Naive thymus-derived CD4-positive, alpha-beta T cell (primary cell): ENCODE measurements at places on chromosomes 12 and 14.

GRCh38 chr14:87813686-87814085 is 179.3 kb downstream of the GALC start:
- DNase-seq: no peak

- no peak for DNase-seq
These were observed 64.8 kb downstream of the DAD1 start for GRCh38 chr14:22524115-22524783.

GRCh38 chr14:50790589-50790988 is 40.4 kb downstream of the NIN start:
- DNase-seq: no peak

- DNase-seq: peak; percentile 10
These were observed 623 bp upstream of the C14orf132 start for GRCh38 chr14:96038558-96038919.

GRCh38 chr12:132953163-132953425 is 3.0 kb downstream of the ZNF605 start:
- no peak for DNase-seq

GRCh38 chr12:62190689-62191490 is 69.3 kb upstream of the USP15 start:
- DNase-seq: no peak

DNA sequence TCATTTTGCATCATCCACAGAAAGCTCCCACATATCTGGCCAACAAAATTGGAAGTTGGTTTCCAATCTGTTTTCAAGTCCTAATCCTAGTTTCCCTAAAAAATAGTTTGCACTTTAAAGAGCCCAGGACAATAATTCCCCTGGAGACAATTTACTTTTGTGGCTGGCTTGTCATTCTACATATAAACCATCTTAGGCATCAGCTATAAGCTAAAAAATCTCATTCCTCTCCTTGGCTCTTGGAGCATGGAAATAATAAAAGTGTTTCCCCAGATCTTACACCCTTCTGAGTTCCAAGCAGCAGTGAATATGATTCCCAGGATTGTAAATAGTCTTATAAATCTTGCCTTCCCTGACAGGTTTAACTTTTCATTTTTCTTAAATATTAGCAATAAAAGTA is 89.1 kb upstream of the NUDT4 start:
- no peak for DNase-seq

- no peak for DNase-seq
These were observed 151.8 kb upstream of the NTF3 start for GRCh38 chr12:5280086-5280485.

- DNase-seq: no peak
These were observed 87.2 kb upstream of the FGD4 start for GRCh38 chr12:32312049-32312670.

DNA sequence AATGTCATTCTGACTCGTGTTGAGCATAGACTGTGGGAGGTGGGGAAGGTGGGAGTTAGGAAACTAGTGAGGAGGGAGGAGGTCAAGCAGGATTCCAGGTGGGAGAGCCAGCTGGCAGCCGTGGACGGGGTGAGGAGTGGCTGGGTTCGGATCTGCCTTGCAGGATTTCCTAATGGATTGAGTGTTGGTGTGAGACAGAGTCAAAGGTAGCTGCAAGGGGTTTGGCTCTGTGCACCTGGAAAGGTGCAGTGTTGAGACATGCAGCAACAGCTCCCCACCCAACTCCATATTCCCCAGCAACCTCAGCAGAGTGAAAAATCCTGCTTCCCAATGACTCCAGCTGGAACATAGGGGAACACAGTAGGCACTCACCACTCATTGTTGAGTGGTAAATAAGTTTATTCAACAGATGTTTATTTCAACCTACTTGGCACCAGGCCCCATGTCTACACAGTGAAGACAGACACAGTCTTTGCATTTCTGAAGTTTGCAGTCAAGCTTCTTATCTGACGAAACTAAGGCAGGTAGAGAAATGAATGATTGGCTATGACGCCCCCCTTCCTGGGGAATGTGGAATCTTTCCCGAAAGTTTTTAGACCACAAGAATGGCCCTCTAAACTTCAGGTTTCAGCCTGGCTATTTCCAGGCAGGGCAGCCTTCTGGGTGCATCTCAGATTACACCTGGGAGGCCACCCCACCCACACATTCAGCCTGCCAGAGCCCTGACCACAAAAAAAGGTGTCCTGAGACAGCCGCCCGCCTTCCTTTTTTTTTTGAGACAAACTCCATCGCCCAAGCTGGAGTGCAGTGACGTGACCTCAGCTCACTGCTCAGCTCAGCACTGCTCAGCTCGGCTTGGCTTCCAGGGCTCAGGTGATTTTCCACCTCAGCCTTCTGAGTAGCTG is 37.9 kb upstream of the PLEKHG6 start:
- DNase-seq: no peak

DNA sequence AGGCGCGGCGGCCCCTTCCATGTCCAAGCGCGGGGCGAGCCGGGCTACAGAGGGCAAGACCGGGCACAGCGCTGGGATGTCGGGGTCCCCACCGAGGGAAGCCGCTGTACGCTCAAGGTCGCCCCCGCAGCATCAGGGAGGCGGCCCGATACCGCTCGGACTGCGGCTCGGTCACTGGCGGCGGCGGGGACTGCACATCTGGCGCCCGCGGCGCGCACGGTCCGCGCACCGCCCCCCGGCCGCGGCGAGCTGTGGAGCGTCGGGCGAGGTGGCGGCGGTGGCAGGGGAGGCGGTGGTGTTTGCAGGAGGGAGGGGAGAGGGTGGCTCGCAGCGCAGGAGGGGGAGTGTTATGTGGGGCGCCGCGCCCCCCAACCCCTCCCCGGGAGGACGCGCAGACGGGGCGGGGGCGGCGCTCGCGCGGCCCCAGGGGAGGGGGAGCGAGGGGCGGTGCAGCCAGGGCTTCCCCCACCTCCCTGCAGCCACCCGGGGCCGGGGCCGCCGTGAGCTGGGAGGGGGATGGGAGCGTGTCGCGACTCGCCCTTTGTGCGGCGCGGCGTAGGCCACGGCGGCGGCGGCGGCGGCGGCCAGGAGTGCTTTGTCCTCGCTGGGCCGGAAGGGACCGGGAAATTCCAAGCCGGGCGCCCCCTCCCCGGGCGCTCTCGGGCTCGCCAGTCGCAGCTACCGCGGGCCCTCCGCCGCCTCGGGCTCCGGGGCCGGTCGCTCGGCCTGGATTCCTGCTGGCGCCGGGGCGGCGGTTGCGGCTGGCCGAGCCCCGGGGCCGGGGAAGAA is at the start of gene NUAK1:
NUAK1 (minus strand) TSS at position 322 of the 789 bp plus-strand sequence; CDS start at position 21, 301 bp downstream.
- DNase-seq: no peak

GRCh38 chr12:75724307-75724927 is 213.0 kb upstream of the KRR1 start:
- DNase-seq: no peak

DNA sequence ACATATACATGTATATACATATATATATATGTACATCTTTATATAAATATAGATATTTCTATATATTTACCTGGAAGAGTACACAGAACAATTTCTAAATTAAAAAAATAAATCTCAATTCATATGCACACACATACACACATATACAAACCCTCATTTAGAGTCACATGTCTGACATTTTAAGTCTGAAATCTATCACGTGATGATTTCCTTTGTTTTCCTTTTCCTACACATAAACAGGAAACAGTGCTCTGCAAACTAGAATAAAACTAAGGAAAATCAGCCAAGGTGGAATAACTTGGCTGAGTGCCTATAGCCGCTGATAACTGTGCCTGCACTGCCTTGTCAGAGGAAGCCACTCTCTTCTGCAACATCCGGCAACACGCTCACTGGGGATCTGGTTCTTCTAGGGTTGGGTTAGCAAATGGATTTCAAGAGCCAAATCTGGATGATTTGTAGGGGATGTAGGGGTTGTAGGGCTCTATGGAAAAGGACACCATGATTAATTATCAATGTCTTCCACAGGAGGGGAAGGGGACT is 480.7 kb downstream of the TMEM132D start:
- DNase-seq: no peak

- DNase-seq: no peak
These were observed 59.2 kb upstream of the PELI2 start for GRCh38 chr14:56059054-56059453.

- DNase-seq: no peak
These were observed 186.6 kb downstream of the TMTC2 start for GRCh38 chr12:82873309-82873708.
